ENCODE measurements at places on chromosomes 3 and 15.

DNA sequence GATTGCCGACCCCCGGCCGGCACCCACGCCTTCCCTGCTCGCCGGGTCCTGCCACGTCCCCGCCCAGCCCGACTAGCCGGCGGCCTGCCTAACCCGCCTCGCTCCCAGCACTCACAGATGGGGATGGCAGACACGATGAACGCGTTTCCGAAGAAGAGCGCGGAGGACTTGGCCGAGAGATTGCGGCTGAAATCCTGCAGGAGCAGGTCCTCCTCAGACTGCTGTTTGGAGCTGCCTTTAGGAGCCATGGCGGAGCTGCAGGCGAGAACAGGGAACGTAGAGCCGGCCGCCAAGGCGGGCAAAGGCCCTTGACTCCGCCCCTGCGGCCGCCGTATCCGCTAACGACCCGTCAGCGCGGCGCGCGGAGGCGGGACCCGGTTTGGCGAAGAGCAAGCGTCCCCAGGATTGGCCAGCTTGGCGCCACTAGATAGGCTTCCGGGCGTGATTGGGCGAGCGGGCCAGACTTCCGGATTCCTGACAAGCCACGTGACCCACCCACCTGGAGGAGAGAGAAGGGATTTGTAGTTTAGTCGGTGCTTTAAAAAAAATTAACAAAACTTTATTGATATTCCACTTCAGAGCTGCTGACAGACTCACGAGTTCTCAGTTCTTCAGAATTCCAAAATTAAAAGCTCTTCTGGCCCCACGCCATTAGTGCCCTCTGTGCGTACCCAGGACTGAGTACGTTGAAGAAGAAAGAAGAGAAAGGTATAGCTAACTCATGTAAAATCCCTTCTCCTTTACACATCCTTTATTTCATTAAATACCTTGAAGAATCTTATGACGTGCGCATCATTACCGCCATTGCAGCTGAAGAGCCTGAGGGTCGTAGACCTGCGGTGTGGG, at the start of gene SSR3:
Gene SSR3 (minus strand): TSS at position 276 of the 846 bp plus-strand sequence. CDS start 28 bp downstream, at position 248.
- DNase-seq = peak; percentile 92

- DNase-seq = no peak
Measured at GRCh38 chr3:101149707-101150106, 156.5 kb upstream of the ABI3BP start.

- DNase-seq = no peak
Measured at GRCh38 chr3:101876142-101876541, 26.8 kb downstream of the NFKBIZ start.

DNA sequence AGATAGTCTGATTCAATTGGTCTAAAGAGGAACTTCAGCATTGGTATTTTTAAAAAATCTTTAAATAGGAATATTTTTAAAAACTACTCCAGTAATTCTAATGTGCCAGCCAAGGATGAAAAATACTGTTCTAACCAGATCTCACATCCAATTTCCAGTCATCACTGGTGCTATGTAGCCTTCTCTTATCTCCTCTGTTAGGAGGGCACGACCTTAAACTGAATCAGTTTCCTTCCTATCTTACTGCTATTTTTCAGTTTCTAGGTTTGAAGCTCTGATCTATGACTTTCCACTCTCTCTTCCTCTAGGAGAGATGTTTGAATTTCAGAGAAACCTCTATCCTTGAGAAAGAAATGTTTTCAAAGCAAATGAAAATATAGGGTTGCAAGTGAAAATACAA, 31.9 kb downstream of the HAPLN3 start:
- DNase-seq = no peak

DNA sequence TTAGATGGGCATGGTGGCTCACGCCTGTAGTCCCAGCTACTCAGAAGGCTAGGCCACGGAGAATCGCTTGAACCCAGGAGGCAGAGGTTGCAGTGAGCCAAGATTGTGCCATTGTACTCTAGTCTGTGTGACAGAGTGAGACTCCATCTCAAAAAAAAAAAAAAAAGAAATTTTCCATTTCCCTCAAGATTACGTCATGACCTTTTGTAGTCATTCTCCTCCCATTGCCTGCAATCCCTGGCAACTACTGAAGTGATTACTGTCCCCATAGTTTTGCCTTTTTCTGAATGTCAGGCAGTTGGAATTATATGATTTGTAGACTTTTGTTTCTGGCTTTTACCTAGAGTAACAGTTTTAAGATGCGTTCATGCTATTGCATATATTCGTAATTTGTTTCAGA, 28.0 kb downstream of the WDR76 start:
- DNase-seq = no peak

DNA sequence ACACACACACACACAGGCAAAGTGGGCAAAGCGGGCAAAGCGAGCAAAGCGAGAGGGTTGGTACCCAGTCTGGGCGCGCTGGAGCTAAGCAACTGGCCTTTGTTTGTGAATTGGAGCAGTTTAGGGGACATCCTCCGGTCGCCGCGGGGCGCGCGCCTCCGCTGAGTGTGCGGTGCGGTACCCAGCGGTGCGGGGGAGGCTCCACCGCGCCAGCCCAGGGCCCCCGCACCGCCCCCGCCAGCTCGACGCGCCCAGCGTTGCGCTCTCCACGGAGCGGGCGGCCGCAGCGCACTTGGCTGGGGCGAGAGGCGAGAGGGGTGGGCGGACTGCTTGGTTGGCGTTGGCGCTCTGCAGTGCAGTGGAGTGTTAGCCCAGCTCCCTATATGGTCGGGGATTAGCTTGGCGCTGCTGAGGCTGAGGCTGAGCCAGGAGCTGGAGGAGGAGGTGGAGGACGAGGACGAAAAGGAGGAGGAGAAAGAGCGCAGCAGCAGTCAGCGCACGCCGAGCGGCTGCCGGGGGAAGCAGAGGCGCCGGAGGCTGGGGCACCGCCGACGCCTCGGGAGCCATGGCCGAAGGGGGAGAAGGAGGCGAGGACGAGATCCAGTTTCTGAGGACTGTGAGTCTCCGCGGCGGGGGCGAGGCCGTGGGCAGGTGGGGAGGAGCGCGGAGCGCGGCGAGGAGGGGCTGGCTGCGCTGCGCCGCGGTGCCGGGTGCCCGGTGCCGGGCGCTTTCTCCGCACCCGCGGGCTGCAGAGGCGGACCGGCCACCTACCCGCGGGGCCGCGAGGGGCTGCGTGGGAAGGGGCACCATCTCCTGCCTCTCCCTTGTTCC, at the start of gene RYR3:
Gene RYR3 (plus strand): TSS at position 487 of the 831 bp plus-strand sequence. CDS start 79 bp downstream, at position 566.
- DNase-seq = no peak

GRCh38 chr15:85331655-85332285, 48.6 kb upstream of the AKAP13 start:
- no peak for DNase-seq

- DNase-seq = no peak
Measured at GRCh38 chr15:72967811-72968530, 84.3 kb upstream of the NEO1 start.

DNA sequence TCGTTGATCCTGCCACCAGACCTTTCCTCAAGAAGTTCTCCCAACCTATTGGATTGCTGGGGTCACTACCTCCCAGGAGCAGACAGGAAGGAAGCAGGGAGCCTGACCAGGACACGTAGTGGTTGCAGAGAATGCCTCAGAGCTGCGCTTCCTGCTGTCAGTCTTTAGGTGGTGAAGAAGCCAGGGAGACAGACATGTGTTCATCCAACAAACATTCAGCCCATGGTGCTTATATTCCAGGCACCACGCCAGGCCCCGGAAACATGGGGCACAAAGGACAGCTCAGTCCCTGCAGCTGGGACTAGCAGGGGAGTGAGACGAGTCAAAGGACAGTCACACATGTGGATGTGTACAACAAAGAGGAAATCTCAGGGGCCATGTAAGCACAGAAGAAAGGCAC, 26.0 kb upstream of the CORO2B start:
- DNase-seq = no peak

- DNase-seq = no peak
Measured at GRCh38 chr15:38069511-38070011, 135.1 kb downstream of the TMCO5A start.

GRCh38 chr15:41568350-41569017, 9.5 kb downstream of the TYRO3 start:
- no peak for DNase-seq

- DNase-seq = no peak
Measured at GRCh38 chr15:41367418-41367817, 34.7 kb downstream of the NUSAP1 start.

DNA sequence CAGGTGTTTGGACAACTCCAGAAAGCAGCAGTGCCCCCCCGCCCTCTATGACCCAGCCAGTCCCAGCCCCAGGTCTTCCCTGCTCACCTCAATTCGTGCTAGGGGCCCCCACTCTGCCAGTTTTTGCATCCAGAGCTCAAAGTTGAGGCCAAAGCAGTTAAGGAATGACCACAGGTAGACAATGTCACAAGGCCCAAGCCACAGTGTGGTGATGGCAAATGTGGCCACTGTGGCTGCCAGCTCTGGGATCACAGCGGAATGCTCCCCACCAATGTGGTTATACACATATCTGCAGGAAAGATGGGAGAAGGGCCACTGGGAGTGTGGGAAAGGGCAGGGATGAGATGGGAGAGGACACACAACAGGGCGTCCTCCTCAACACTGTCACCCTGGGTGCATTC, 8.2 kb downstream of the KLHL40 start:
- no peak for DNase-seq

DNA sequence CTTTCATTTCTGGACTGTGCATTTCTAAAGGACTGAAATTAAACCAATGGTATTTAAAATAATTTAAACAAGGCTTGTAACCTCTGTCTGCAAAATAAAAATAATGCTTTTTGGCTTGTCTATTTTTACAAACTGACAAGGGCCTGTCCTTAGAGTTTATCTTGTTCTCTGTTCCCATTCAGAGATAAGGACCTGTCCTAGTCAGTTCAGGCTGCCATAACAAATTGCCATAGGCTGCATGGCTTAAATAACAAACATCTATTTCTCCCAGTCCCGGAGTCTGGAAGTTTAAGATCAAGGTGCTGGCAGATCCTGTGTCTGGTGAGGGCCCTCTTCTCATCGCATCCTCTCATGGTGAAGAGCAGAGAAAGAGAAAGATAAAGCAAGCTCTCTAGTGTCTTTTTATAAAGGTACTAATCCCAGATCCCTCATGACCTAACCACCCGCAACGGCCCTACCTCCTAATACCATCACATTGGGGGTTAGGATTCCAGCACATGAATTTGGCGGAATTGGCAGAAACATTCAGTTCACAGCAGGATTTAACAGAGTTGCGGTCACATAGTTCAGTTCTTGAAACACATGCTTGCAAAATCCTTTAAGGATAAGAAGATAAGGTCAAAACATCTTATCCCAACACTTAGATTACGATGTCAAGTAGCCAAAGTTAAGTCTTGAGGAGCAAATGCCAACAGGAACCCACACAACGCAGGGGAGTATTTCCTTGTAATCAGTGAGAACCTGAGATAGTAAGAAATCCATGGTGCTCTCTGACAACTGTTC, 17.8 kb downstream of the KBTBD8 start:
- DNase-seq = no peak

DNA sequence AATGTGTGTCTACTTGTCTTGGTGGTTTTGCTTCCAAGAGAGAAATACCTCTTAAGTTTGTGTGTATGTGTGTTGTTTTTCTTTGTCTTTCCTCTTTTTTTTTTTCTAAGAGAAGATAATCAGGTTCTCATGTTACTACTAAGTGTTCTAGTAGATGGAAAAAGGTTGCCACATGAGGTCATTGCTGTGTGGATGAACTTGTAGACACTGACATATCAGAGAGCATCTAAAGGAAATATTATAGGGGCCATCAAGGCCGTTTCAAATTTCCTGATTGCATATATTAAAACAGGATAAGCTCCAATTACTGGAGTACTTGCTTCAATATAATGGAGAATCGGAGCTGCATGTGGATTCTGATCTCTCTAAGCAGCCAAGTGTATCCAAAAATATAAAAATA, 747.5 kb downstream of the NR2F2 start:
- DNase-seq = no peak

GRCh38 chr15:92495446-92495845, 101.8 kb downstream of the ST8SIA2 start:
- no peak for DNase-seq

DNA sequence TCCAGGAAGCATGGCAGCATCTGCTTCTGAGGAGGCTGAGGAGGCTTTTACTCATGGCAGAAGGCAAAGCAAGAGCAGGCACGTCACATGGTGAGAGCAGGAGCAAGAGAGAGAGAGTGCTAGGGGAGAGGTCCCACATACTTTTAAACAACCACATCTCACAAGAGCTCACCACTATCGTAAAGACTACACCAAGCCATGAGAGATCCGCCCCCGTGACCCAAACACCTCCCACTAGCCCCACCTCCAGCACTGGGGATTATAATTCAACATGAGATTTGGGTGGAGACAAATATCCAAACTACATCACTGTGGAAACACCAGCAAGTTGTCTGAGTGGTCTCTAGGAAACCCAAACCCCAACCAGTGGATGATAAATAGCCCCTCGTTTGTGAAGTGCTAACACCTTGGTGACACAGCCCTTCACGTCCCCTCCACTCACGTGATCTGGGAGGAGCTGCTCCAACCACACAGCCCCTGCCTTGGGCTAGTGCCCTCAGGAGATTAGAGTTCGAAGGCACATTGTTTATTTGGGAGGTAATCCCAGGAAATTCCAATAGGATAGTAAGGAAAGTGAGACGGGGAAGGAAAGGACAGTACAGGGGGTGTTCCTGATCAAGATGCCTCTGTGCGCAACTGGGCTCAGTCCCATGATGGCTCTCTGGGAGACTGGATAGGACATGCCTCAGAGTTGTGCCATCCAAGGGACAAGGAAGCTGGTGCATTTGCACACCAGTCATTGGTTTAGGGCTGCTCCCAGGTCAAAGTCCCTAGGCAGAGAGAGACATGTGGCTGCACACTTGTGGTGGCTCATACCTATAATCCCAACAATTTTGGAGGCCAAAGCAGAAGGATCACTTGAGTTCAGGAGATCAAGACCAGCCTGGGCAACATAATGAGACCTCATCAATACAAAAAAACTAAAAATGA, 80.6 kb upstream of the CTNNB1 start:
- DNase-seq = no peak

GRCh38 chr3:14286887-14287500, 108.4 kb downstream of the LSM3 start:
- no peak for DNase-seq

DNA sequence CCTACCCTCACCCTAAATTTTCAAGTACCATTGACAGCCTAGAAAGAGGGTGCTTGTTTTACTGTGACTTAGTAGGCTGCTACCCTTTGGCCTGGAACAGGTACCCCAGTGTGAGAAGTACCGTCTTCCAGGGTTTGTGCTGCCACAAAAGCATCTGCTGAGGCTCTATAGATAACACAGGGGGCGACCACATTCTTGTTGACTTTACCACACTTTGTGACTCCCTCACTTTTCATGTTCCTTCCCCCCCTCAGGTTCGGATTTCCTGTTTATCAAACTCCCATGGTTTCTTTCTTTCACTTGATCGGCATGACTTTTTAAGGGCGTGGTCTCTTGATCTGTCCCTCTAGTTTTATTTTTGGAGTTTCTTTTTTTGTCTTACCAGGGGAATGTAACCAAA, 23.5 kb downstream of the EXOG start:
- DNase-seq = no peak

DNA sequence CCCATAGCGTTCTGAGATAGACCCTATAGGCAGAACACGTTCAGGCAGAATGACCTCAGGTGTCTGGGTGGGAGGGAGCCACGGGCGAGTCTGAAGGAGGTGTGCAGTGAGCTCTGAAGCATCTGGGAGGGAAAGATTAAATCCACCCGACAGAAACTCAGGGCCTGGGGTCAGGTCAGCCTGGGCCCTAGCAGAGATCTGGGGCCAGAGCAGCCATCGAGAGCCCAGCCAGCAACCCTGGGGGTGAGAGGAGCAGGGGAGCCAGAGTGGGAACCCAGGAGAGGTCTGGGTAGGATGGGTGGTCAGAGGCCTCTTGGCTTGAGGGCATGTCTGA, 22.1 kb downstream of the SNX33 start:
- no peak for DNase-seq

Measured in stimulated activated CD4-positive, alpha-beta T cell treated with anti-CD3 and anti-CD28 coated beads, Interleukin-1b, Interleukin-23, amount 100 ng/mL, for 1 hour (primary cell).